A172 (cell line): ENCODE measurements at places on chromosomes 6 and 20. TPM values are rescaled to one million over a fixed set of nuclear protein-coding genes. Genes with fewer than 3 reads are reported as not detected.

The THBS2 gene
- total RNA-seq, result 137 and 151 TPM in 2 replicates

DNA sequence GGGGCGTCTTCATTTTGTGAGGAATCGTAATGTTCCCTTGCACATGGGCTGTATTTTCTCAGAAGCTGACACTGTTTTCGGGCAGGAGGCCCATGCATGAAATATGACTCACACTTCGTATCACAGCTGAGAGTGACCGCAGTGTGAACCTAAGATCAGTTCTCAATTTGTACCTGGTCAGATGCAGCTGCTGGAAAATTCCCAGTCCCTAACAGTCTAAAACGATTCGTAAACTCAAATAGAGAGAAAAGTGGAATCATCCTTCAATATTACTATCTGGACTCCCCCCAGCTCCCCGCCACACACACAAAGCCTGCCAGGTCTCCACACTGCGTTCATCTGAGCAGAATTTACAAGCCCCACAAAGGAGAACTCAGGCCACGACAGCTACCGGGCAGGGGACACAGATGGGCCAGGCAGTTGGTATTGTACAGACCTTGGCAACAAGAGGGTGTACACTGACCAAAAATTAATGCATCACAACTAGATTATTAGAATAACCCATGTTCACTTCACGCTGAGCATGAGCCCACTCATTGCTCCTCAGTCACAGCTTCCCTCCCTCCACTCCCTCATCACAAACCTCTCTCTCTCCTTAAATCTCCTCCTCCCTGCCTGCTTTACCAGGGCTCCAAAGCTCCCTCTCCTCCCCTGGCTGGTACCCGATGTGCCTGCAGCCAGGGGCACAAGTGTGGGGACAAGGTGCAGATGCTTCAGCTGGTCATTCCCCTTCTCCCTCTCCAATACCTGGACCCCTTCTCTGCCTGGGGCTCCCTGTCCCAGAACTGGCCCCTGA lies 488.4 kb downstream of the PREX1 start:
- peak; percentile 81 for DNase-seq

The TRIM31 gene
- not detected in 2 replicates for total RNA-seq

GRCh38 chr20:16048876-16049275 lies 524.4 kb downstream of the KIF16B start:
- DNase-seq, result no peak

The ACSS1 gene
- 0.10 and 0.57 TPM in 2 replicates for total RNA-seq

GRCh38 chr6:156752666-156753301 lies 24.4 kb upstream of the ARID1B start:
- DNase-seq, result no peak

GRCh38 chr6:792662-793061 lies 99.7 kb upstream of the EXOC2 start:
- DNase-seq, result no peak

DNA sequence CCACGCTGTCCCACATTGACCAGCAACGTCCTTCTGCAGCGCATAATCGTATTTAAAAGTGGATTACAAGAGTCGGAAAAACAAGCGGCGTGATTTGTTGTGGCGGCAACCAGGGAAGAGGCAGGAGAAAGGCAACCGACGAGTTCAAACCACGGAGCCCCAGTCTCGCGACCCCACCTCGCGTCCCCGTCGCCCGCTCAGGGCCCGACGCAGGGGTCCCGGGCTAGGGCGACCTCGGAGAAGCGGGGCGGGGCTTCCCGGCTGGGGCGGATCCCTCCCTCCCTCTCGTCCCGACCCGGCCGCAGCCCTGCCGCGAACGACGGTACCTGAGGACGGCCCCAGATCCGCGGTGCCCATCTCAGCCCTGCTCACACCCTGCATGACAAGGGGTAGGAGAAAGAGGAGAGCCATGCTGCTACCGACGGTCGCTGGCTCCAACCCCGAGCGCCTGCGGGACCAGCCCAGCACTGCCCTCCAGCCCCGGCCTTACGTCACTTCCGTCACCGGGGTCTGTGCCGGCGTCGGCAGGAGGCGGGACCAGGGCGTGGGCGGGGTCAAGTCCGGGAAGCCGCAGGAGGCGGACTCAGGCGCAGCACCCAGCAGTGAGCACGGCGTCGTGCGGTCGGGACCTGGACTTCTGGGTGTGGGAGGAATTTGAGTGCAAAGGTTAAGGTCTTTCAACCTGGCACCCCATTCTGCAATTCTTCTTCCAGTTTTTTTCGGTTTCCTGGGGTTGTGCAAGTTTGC lies at the start of gene IFNGR1:
Gene IFNGR1, minus strand, starts transcription at position 469 of the 747 bp plus-strand sequence. Its CDS starts 58 bp downstream, at position 411.
- peak; percentile 76 for DNase-seq

DNA sequence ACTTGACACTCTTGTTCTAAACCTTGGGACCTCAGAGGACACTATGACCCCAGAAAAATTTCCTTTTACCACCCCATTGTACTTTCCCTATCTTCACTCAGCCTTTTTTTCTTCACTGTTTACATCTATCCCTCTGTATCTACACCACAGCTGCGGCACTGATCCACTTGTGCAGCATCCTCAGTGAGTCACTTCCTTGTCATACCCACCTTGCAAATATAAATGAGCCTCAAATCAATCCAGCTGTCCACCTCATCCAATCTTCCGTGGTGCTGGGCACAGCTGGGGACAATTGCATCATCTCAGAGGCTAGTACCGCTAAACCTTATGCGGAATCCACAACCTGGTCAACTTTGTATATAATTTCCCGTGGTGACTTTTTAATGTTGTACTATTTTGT lies 710.5 kb downstream of the QKI start:
- DNase-seq, result peak; percentile 45

DNA sequence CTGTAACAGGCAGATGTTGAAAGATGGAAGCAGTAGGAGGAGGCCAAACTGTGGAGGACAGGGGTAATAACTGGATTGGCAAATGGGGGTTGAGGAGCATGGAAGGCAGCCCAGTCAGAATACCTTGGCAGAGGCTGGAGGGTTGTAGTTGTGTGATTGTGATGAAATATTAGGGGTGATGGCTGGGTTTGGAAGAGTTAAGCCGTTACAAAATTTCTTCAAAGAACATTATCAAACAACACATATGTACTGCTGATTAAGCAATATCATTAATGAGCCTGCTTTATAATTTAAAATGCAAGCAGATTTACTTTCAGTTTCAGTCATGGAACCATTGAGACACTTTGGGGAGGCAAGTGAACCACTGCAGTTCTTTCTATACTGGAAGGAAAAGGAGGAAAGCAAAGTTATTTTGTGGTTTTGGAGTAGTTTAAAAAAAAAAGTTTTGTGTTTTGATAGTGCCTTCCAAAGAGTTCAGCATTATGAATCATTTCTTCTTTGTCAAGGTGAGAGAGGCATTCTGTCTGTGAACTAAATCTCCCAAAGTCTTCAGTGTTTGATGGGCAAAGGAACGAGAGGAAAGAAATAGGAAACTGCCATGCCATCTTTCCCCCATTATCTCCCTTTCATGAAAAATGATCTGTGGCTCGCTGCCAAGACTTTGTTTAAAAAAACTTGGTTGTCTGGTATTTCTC lies 20.7 kb downstream of the FOXO3 start:
- DNase-seq, result peak; percentile 55

The SAMD3 gene
- 0.07 and 0.28 TPM in 2 replicates for total RNA-seq

DNA sequence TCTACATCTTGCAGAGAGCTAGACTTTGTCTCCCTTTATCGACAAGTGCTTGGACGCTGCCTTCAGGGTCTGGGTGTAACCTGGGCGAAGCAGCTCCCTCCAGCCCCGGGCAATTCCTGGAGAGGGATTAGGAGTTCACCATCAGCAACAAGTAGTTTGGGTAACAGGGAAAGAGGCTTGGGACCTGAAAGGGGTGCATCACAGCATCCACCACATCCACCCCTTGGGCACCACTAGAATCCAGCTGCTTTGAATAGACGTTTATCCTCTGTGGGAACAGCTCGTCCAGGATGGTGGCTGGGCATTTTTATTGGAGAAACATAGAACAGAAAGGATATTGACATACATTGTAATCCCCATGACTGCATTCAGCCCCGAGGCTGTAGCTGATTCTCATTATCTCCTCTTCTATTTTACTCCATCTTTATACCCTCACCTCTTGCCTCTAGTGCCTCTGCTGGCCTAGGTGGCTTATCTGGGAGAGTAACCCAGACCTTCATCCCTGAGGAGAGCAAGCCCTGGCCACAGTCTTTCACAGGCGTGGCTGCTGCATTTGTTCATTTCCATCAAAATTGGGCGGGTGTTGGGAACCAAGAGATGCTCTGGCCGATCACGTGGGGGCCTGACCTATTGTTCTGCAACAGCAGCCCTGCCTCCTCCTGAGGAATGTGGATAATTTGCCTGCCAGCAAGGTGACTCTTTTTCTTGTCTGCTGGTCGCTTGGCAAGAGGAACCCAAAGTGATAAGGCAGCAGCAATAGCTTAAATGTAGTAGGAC lies 109.2 kb upstream of the RALGAPA2 start:
- no peak for DNase-seq

GRCh38 chr6:35014341-35014740 lies 125.3 kb downstream of the ANKS1A start:
- no peak for DNase-seq

GRCh38 chr20:20606050-20606449 lies 106.4 kb downstream of the RALGAPA2 start:
- DNase-seq, result no peak

- DNase-seq, result no peak
These were observed 187.7 kb downstream of the ASCC3 start for GRCh38 chr6:100693249-100693927.
